Fibroblast of lung (primary cell): ENCODE measurements at places on chromosomes 3 and 15. TPM values are rescaled to one million over a fixed set of nuclear protein-coding genes. Genes with fewer than 3 reads are reported as not detected.

DNA sequence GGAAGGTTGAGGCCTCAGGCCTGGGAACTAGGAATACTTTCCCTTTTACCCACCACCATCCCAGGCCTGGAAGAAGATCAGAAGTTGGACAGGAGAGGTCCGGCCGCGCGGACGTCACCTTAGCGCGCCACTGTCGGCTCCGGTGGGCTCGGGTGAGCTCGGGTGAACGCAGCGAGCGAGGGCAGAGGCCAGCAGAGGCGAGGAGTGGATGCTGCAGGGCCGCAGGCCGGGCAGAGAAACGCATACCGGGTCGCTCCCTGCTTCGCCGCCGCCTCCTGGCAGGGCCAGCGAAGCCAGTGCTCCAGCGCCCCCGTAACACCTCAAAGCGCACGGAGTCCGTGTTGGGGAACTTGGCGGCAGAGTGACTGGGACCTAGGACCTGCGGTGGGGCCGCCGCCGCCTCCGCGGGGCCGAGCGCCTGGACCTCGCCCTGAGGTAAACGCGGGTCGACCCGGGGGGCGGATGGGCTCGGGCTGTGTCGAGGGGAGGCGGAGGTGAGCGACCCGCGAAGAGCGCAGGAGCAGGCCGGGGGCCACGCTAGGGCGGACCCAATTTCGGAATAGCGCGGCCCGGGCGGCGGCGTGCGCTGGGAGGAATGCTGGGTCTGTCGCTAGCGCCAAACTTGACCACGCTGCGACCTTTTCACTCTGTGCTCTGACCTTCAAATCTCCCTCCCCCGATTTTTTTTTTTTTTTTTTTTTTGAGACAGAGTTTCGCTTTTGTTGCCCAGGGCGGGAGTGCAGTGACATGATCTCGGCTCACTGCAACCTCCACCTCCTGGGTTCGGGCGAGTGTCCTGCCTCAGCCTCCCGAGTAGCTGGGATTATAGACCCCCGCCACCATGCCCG, 1.6 kb downstream of the CYP11A1 start:
- peak; percentile 59 for DNase-seq

DNA sequence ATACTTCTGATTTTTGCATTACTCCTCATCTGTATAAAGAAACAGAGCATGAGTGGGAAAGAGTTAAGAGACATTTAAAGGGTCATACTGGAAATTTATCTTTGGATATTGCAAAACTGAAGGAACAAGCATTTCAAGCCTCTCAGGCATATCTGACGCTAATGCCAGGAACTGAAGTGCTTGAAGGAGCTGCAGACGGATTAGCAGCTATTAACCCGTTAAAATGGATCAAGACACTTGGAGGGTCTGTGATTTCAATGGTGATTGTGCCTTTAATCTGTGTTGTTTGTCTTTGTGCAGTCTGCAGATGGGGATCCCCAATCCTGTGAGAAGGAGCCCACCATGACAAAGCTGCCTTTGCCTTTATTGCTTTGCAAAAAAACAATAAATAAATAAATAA, 202.5 kb upstream of the UBE3A start:
- no peak for DNase-seq

- no peak for DNase-seq
Measured at GRCh38 chr15:57540736-57541135, 51.0 kb upstream of the MYZAP start.

DNA sequence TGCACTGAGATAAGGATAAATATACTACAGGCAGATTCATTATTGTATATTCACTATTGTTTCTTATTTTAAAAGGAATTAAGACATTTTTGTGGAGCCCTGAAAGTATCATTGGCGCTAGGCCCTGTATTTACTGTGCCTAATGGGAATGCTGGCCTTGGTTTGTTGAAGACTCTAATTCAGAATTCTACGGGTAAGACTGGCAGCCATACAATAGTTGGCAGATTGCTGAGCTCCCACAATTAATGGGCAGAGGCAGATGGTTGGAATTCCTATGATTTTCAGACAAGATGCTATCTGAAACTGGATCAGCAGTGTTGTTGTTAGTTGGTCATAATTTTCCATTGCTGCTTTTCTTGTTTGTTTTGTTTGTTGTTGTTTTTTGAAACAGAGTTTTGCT, 14.7 kb downstream of the PGBD4 start:
- DNase-seq = peak; percentile 27

Gene DLG1
- total RNA-seq = 51.4 and 53.0 TPM in 2 replicates

DNA sequence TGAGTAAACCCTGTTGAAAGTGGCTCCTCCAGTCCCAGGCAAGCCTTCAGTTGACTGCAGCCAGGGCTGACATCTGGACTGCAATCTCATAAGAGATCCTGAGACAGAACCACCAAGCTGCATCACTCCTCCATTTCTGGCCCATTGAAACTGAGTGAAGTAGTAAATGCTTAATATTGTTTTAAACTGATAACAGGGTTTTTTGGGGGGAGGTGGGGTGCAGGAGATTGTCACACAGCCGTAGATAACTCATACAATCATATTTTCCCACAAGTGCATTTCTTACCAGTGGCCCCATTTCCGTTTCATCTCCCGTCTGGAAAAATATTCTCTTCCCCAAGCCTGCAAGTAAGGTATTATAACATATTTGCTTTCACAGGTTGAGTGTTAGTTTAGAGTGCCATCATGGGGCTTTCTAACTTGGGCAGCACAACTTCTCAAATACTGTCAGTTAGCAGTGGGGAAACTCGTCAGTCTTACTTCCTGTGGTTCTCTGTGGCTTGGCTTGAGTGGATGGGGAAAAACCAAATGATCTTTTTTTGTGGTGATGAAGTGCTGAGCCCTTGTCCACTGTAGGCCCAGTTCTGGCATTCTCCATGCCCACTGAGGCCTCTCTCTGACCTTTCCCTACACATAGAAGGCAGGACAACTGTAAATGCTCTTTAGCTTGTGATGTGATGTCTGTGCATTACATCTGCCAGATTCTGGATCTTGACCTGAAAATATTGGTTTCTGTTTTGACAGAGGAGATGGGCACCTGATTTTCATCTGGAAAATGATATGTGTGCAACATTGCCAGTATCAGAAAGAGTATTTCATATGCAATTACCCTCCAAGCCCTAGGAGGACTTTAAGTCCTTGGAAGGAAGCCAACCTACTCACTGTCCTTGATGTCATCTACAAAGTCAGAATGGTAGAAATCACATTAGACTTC, 90.1 kb upstream of the BHLHE40 start:
- peak; percentile 5 for DNase-seq

DNA sequence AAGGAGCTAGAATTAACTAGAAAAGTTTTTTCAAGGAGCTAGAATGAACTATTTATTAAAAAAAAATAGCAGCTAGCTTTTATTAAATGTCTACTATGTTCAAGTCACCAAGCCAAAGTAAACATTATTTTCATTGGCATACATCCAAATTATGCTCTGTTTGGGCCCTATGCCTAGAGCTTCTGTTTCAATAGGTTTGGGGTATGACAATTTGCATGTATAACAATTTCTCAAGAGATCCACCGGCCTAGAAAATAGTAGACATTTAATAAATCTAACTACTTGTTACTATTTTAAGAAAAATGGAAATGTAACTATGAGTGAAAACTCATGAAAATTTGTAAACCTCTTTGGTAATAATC, 8.0 kb downstream of the GABRR3 start:
- no peak for DNase-seq

DNA sequence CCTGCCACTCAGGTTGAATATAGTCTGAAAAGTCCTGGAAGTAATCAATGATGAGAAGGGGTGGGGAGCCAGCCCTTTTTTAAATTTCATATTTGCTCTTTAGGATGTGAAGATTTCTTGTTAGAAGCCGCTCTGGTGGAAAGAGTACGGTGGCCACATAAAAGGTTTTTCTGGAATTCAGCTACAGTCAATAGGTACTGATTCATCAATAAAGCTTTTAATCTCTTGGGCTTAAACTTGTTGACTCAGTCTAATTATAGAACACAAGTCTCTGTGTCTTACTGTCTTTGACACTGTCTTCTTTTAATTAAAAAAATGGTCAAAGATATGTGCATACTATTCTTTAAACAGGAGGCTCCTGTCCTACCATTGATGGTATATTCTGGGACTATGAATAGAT, 99.9 kb upstream of the TP63 start:
- no peak for DNase-seq

Gene HYAL1
- total RNA-seq = 1.3 and 1.8 TPM in 2 replicates

GRCh38 chr3:53696401-53697172, 149.6 kb downstream of the CHDH start:
- DNase-seq = no peak

DNA sequence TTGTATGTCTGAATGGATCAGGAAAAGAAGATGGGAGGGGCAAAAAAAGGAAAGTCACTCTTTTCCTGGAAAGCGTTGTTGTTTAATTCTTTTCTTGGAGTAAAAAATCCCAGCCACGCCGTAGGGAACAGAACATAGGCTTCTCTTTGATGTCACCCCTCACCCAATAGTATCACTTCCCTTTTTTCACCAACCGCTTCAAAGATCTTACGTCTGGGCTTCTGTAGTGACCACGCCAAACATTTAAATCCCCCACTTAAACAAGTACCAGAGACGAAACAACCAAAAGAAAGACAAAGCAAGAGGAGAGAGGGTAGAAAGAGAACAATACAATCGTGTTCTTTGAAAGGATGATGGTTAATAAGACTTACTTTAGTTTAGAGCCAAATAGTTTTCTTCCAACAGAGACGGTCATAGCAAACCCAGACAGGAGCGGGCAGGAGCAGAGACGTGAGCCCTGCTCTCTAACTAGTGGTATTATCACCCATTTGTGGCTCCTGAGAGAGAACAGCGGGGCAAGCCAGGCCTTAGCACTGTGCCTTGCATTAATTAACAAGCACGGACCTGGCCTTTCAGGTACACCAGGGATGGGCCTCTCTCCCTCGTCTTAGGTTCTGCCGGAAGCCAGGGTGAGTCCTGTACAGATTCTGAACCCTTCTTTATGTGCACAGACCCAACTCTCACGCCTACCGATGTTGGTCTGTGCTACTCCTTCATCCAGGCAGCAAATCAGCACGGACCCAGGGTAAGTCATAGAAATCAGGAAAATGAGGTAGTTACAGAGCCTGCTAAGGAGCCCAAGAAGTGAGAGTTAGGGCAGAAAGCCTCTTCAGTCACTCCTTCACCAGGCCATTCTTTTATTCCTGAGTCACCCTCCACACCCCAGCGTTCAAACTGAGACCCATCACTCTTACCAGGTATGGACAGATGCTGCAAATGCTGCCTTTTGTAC, 28.2 kb upstream of the BCL6 start:
- no peak for DNase-seq

DNA sequence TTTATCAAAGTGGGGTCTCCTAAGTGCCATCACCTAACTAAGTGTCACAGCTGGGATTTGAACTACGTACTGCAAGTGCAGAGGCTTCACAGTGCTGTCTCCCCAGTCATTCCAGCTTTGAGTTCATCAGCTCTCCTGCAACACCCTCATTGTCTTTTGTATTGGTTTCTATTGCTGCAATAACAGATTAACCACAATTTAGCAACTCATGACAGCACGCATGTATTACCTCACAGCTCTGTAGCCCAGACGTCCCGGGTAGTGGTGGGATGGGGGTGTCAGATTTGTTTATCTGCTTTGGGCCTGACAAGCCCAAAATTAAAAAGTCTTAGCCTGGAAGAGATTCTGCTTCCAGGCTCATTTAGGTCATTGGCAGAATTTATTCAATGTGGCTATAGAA, 220.5 kb upstream of the LRRN1 start:
- no peak for DNase-seq

DNA sequence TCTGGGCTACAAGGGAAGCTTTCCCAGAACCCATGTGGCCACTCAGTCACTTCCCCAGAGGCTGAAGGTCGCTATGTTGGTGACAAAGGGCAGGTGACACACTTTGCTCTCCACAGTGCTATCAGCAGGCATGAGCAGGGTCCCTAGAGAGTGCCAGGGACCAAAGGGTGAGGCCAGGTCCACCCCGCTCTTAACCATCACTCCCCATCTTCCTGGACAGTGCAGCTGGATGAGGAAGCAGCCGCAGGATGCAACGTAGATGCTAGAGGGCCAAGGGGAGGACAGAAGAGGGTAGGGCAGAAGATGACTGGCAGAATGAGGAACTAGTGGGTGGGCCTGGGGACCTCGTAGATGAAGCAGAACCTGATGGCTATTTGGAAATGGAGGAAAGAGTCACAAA, 13.6 kb upstream of the LTF start:
- no peak for DNase-seq

Gene CPEB1
- 24.9 and 62.3 TPM in 2 replicates for total RNA-seq

DNA sequence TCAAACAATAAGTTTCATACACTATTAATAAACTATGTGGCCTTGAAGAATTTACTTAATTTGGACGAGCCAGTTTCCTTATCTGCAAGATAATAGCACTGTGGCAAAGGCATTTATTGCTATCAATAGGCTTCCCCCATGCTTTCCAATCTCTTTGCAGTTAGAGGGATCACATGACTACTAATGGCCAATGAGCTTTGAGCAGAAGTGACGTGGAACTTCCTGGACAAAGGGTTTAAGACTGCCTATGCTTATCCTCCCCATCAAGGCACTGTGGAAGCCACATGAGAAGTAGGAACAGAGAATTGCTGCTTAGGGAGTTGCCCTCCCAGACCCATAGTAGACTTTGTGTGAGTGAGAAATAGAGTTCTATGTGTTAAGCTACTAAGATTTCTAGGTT, 16.7 kb upstream of the ZMAT3 start:
- no peak for DNase-seq

- no peak for DNase-seq
Measured at GRCh38 chr15:49024840-49025239, 21.4 kb downstream of the SECISBP2L start.

DNA sequence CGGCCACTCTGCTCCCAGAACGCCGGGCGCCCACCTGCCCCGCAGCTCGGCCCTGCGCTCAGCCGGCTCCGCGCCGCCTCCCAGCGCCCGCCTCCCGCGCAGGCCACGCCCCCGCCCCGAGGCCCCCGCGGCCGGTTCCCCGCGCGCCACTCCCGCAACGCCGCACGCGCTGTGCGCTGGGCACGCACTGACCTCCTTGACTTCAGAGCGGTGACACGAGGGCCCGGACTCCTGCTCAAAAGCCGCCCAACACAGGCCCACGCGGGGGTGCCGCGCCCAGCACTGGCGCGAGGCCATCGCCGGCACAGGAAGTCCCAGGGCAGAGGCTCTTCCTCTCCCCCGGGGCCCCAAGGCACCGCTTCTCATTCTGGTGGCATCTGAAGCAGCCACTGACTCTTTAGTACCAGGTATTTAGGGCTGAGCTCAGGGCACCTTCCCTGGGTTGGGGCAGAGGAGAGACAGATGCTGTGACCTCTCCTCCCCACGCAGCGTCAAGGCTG, 12.4 kb downstream of the TNK2 start:
- no peak for DNase-seq

- DNase-seq = no peak
Measured at GRCh38 chr3:34001990-34002389, 203.6 kb downstream of the PDCD6IP start.

Gene GOLGA8G
- not detected in 2 replicates for total RNA-seq

Gene AGTR1
- 1.2 and 1.5 TPM in 2 replicates for total RNA-seq

- peak; percentile 16 for DNase-seq
Measured at GRCh38 chr3:118501152-118501551, 533.5 kb downstream of the IGSF11 start.

DNA sequence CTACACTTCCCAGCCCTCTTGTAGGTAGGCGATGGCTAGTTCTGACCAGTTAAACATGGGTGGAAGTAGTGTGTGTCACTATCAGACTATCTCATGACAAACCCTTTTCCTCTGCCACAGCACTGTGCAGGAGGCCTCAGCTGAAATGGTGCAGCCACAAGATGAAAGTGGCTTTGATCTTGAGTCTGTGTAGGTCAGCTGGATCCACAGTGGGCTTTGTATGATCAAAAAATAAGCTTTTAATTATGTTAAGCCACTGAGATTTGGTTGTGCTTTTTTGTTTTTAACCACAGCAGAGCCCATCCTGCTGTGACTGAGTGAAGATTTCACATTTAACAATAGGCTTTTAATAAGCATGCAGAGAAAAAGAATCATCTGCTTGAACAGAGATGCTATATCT, 19.7 kb downstream of the RCN2 start:
- DNase-seq = no peak

- peak; percentile 78 for DNase-seq
Measured at GRCh38 chr3:195905970-195906864, 2.1 kb downstream of the TNK2 start.
